RPMI7951 (cell line): ENCODE measurements at places on chromosomes 7 and 10. TPM values are rescaled to one million over a fixed set of nuclear protein-coding genes. Genes with fewer than 3 reads are reported as not detected.

BICC1 gene
- total RNA-seq = 28.3 and 37.6 TPM in 2 replicates

CD36 gene
- total RNA-seq = 6.5 and 11.4 TPM in 2 replicates

SPDYE11 gene
- not detected in 2 replicates for total RNA-seq

PAPOLB gene
- total RNA-seq = not detected in 2 replicates

SLC13A1 gene
- not detected in 2 replicates for total RNA-seq
